ENCODE measurements at places on chromosomes 1 and 21.

- no peak for DNase-seq
Observed at GRCh38 chr1:77487631-77488030, 194.8 kb downstream of the ZZZ3 start.

DNA sequence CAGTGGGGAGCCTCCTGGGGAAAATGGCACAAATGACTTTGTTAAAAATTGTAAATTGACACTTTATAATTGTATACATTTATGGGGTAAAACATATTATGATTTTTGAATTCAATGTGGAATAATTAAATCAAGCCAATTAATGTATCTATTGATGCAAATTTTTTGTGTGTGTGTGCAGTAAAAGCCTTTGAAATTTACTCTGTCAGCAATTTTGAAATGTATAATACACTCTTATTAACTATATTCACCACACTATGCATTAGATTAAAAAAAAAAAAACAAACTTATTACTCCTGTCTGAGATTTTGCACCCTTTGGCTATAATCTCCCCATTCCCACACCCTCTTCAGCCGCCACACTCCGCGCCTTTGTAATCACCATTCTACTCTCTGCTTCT lies 119.2 kb downstream of the S1PR1 start:
- no peak for DNase-seq

DNA sequence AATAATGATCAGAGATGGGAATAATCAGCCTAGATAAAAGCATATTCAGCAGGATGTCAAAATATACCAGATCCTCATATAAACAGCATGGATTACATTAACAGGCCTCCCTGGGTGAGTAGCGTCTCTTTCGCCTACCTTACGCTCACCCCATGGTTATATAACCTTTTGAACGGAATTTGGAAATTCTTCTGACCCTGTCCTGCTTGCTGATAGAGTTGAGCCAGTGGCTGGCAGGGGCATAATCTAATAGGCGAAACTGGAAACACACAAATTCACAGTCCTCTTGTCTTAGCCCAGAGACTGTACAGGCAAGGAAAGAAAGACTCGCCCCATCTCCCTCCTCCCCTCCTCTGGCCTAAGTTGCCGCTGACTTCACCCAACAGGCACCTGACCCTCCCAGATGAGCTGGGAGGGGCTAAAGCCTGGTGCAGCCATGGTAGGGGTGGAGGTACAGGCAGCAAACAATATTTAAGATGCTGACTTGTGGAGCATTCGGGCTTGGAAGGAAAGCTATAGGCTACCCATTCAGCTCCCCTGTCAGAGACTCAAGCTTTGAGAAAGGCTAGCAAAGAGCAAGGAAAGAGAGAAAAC lies at the start of gene ANGPTL7:
ANGPTL7 (plus strand) TSS at position 498 of the 594 bp plus-strand sequence. CDS start 225 bp downstream, outside the sequence.
- no peak for DNase-seq

DNA sequence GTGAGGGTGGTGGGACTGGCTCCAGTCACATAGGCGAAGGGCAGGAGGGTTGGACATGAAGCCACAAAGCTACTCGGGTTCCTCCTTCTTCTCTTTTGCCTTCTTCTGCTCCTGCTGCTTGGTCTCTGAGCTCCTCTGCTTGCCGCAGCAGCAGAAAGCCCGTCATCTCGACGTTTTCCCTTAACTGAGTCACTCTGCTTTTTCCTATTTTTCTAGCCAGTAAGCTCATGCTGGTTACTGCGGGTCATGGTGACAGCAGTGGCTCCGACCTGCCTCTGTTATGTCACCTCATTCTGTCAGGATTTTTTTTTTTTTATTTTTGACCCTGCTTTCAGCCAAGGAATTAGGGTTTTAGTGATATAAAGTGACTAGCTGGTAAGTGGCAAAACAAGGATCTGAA lies 2.6 kb upstream of the FMOD start:
- no peak for DNase-seq

DNA sequence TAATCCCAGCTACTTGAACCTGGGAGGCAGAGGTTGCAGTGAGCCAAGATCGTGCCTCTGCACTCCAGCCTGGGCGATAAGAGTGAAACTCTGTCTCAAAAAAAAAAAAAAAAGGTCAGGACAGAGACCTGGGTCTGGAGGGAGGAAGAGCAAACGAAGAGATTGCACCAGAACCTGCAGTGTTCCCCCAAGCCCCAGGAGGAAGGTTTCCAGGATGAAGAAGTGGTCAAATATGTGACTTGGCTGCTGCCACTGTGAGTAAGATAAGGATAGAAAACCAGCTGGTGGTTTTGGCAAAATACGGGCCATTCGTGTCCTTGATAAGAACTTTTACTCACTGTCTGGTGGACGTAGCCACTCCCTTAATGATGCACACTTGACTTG lies 42.2 kb downstream of the CLDN14 start:
- no peak for DNase-seq

- no peak for DNase-seq
Observed at GRCh38 chr1:7744882-7745281, 26.2 kb upstream of the VAMP3 start.

- no peak for DNase-seq
Observed at GRCh38 chr1:7993593-7994479, 32.3 kb downstream of the ERRFI1 start.

DNA sequence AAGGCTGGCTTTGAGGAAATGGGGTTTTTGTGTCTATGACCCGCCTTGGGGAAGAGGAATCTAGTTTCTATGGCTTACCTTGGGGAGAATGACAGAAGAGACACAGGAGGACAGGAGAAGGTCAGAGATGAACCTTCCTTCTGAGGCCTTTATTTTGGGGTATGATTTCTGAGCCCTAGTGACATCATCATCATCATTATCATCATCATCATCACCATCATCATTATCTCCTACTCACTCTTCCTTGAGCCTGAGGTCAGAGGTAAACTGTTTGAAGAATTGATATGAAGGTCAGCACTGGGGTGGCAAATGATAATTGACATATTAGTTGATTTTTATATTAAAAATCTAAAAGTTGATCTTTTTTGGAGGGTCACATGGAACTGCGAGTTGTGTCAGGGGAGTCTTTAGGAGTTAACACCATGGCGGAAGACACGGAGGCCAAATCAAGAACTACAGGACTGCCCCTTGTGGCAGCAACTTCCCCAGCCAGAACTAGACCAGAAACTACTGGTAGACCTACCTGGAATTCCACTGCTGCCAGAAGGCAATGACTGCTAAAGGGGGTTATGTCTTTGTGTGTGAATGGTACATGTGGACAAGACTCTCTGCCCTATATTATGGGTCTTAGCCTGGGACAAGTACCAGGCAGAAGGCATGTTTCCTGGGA lies 49.8 kb upstream of the WLS start:
- DNase-seq: no peak

GRCh38 chr1:94937820-94938219 lies 10.9 kb upstream of the CNN3 start:
- DNase-seq: no peak

- DNase-seq: no peak
Observed at GRCh38 chr1:93827128-93827527, 51.9 kb downstream of the DNTTIP2 start.

GRCh38 chr1:153032677-153033308 lies 1.8 kb downstream of the SPRR1B start:
- DNase-seq: peak; percentile 91

DNA sequence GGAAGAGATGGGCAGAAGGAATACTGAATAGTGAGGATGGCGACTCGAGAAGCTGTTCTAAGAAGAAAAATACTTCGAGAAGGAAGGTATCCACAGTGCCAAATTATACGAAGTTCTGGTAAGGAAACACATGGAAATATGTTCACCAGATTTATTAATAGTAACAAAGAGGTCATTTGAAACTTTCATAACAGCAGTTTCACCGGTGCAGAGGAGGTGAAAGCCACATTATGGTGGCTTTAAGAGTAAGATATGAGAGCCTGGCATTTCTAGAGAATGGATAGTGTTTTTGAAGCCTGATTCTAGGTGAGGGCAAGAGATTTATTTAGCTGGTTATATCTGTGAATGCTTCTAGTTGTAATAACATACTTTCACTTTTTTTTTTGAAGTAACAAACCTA lies 56.2 kb downstream of the DPYD start:
- no peak for DNase-seq

DNA sequence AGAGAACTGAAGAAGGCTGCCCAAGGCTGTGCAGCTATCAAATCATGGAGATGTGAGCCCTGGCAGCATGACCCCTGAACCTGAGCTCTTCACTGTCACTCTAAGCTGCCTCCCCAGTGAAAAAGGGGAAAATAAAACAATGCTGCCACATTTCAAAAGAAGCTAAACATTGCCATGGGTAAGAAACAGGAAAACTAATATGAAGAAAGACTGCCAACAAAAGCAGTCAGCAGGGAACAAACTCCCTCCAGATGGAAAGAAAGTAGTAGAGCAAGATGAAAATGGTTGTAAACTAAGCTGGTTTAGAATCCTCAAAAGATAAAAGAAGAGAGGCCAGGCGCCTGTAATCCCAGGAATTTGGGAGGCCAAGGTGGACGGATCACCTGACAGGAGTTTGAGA lies 36.2 kb upstream of the CSF1 start:
- DNase-seq: no peak

- DNase-seq: no peak
Observed at GRCh38 chr1:15425958-15426357, 12.3 kb upstream of the CTRC start.

GRCh38 chr1:171421413-171422020 lies 63.8 kb upstream of the PRRC2C start:
- DNase-seq: no peak

DNA sequence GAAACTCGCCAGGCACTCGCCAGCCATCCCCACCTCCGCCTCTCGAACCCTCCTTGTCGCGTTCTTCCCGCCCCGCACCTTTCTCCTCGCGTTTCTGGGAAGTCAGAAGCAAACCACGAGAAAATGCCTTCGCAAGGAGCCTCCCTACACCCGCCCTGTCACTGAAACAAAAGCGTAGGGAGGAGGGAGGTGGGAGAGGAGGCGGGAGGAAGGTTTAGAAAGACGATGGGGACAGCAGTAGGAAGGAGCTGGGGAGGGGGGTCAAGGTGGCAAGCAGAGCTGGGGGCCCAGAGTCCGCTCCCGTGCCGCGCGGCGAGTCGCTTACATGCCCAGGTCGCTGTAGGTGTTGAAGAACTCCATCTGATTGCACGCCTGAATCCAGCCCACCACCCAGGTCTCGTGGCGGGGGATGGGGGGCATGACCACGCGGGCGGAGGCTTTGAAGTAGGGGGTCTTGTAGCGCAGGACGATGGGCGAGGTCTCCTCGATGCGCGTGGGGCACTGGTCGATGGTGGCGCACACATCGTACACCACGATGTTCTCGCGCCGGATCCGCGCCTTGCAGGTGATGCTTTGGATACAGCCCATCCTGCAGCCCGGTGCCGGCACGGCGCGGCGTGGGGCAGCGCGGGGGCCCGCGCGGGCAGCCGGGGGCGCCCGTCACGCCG lies 1.0 kb downstream of the FAM78B start:
- DNase-seq: no peak

- DNase-seq: no peak
Observed at GRCh38 chr1:228094432-228095016, 8.6 kb downstream of the C1orf35 start.

GRCh38 chr1:240136402-240136801 lies 44.7 kb downstream of the FMN2 start:
- no peak for DNase-seq

GRCh38 chr1:42177541-42177981 lies 13.0 kb upstream of the GUCA2A start:
- DNase-seq: no peak

GRCh38 chr1:154320882-154321608 lies at the start of gene AQP10:
Gene AQP10 (plus strand): TSS chr1:154321093. CDS start chr1:154321156, 63 bp downstream.
- no peak for DNase-seq

GRCh38 chr1:217494767-217495166 lies 136.1 kb downstream of the GPATCH2 start:
- no peak for DNase-seq

DNA sequence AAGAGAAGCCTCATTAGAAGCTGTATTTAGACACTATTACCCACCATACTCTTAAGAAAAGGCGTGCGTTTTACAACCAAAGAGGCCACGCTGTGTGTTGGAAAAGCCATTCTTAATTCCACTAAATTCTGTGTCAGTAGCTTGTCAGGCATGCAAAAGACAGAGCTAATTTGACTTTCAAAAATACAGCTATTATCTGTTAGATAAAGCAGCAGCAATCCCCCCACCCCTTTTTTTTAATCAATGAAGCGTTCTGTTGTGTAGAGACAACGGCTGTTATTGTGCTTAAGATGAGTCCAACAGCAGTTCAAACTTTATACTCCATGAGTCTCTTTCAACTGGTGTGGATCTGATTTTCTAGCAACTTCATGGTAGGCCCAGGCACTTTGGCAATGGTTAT lies 43.5 kb downstream of the PLA2G4A start:
- no peak for DNase-seq

DNA sequence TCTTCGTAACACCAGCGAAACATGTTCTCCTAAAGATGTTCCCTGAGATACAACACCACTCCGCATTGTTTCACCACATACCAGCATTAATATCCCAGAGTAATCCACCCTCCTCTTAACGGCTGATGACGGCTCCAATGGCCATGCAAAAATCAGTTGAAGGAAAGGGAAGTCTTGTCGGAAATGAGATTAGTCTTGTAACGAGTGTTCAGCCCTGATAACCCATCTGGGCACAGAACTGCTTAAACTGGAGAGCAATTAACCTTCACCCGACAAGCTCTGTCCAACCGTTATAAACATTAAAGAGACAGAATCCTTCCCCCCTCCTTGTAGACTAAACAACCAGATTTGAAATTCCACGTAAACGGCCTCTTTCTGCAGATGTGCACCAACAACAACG lies 21.9 kb downstream of the ERG start:
- no peak for DNase-seq

- DNase-seq: no peak
Observed at GRCh38 chr1:244231572-244232315, 180.7 kb downstream of the ZBTB18 start.

DNA sequence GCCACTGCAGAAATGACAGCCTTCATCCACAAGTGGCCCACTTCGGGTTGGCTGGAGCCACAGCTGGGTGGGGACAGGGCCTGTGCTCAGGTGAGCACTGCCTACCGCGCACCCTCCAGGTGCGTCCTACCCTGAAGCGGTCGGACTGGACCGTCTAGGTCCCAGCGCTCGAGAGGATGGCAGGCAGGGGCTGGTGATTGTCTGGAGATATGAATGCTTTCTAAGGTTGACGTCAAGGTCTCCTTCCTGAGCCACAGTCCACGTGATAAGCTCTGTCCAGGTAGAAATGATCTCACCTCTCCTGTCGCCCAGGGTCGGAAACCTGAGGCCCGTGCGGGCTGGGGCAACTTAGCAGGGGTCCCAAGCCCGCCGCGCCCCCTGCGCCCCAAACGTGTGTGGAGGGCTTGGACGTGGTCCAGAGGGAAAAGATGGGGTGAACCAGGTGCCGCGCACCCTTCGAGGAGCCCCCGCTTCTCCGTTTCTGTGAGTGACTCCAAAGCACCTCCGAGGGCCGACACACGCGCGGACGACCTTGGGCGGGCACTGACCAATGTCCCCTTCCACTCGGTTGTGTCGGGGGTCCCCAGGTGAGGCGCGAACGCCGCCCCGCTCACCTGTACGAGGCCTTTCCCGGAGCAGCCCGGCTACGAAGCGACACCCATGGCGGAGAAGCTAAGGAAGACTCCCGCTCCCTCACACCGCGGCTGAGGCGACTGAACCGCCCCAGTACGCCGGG lies 853 bp upstream of the DOP1B start:
- DNase-seq: no peak

GRCh38 chr1:229305392-229305791 lies 34.5 kb downstream of the RAB4A start:
- no peak for DNase-seq

GRCh38 chr1:155499953-155500639 lies 62.5 kb downstream of the ASH1L start:
- DNase-seq: no peak

All from keratinocyte (primary cell).